ENCODE measurements at places on chromosomes 7 and 10.

DNA sequence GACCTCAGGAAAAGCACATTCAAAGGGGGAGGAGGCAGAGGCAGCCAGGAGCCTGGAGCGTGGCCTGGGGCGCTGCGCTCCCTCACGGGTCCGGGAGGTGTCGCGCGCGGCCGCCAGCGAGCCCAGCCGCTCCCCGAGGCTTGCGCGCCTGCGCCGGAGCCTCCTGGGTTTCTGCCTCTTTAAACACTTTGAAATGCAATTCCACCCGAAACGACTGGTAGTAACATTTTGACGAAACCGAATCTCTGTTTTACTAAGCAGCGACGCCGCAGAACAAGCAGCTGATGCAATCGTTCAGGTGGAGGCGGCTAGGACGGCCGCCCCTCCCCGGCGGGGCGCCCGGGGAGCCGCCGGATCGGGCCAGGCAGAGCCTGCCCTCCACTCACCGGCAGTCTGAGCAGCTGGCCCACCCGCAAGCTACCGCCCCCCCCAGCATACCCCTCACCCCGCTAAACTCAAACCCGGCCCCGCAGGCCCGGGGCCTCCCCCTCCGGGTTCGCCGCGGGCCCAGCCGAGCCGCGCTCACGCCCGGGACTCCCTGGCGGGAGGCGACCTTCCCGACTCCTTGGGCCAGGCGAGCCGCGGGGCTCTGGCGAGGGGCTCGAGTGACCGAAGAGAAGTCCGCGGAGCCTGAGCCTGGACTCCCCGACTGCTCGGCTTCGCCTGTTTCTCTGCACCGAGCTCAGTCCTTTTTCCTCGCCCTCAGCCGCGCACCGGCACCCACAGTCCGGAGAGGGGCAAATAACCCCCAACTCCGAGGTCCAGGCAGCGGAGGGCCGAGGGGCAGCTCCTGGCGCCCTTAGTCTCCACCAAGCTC, 3.2 kb downstream of the MKX start:
- DNase-seq = peak; percentile 43

- DNase-seq = no peak
Measured at GRCh38 chr7:53476566-53476965, 441.1 kb downstream of the POM121L12 start.

DNA sequence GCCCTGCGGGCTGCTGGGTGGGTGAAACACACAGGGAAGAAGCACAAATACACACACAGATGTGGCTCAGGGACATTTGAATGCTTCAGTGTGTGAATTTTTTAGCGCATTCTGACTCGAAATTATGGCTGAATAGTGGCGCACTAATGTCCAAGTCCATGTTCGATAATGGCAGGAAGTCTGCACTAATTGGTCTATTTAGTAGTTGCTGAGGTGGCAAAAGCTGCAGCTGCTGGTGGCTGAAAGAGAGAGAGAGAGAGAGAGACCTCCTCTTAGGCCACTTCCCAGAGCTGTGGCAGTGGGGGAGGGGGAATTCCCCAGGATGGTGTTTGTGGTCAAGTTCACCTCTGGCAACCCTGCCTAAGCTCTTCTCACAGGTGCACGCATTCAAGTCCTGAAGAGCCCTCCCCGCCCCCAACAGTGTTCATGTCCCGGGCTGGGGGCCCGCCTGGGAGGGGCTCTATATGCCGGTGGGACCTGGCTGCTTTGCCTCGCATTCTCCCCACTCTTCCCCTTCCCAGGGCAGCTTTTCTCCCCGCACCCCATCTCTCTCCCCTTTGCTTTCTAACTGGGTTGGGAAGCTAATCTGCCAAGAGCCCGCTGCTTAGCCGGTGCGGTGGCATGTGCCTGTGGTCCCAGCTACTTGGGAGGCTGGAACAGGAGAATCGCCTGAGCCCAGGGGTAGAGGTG, 6.0 kb upstream of the MNX1 start:
- DNase-seq = no peak

DNA sequence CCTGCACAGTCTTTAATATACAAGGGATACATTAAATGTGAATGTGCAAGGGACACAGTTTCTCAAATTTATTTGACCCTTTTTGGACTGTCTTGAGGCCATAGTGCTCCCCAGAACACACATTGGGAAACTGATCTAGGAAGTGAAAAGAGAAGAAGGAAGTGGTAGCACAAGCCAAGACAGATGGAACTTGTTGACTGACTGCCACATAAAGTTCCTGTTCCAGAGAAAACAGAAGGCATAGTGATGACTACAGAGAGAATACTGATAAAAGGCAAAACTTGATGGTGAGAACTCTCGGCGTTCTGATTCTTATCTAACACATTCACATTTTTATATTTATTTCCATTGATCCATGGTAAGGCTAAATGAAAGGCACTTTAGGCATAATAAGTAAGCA, 1216.4 kb downstream of the CNTNAP2 start:
- DNase-seq = no peak

GRCh38 chr7:37341033-37341630, 107.5 kb downstream of the ELMO1 start:
- DNase-seq = no peak

GRCh38 chr7:36723951-36724664, at the start of gene AOAH:
TSS of gene AOAH (minus strand) at chr7:36724494. CDS start at chr7:36724148, 346 bp downstream.
- peak; percentile 42 for DNase-seq

- no peak for DNase-seq
Measured at GRCh38 chr10:124423813-124424212, 5.1 kb upstream of the OAT start.

DNA sequence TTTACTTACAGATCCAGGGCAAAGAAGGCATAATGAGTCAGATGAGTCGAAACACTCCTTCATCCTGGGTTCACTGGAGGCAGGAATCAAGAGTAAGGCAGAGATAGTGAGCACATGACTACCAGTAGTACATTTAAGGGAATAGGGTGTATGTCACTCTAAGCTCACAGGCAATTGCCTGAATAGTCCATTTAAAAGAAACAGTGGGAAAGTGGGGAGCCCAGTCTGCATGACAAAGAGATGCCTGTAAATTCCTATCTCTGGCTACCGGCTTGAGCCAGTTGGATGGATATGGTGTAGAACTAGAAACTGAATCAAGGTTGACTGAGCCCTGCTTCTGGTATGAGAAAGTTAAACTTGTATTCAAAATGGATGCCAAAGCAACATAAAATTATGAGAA, 861.5 kb upstream of the ZWINT start:
- no peak for DNase-seq

DNA sequence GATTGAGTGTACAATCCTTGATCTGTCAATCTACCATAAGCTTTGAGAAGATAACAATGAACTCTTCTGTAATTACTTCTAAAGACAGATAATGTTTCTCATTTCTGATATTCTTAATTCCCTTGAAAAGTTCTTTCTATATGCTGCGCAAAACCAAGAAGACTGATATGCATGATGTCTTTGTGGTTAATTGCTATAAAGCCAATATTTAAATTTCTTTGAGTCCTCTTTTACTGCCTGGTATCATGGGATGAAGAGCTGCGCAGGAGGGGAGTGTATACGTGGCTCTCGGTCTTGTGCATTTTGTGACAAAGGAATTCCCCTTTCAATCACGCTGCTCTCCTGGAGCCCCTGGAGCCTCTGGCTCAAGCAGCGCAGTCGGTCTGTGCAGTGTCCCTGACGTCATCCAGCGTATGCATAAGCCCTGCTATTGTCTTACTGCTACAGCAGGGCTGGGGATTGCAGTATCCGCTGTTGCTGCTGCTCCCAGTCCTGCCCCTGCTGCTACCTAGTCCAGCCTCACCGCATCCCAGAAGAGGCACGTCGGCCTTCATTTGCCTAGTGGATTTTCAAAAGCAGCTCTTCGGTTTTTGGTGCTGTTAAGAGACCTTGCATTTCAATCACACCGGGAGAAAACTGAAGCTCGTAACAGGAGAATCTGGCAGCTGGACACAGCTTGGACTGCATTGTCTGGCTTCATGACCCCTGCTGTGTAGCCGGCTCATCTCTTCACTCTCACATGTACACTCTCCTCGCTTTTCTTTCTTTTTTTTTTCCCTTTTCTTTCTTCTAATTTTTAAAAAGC, 66.7 kb downstream of the ST7 start:
- no peak for DNase-seq

GRCh38 chr10:94546049-94546900, 687 bp downstream of the HELLS start:
- no peak for DNase-seq

GRCh38 chr7:105013816-105014692, at the start of gene KMT2E:
TSS of gene KMT2E (plus strand) at chr7:105014205. CDS start at chr7:105040953, 26,748 bp downstream.
- peak; percentile 85 for DNase-seq

- DNase-seq = no peak
Measured at GRCh38 chr7:97020996-97021746, 3.5 kb downstream of the DLX5 start.

- no peak for DNase-seq
Measured at GRCh38 chr7:121398246-121398645, 2.1 kb upstream of the FAM3C start.

- no peak for DNase-seq
Measured at GRCh38 chr10:71501402-71501801, 104.7 kb downstream of the CDH23 start.

DNA sequence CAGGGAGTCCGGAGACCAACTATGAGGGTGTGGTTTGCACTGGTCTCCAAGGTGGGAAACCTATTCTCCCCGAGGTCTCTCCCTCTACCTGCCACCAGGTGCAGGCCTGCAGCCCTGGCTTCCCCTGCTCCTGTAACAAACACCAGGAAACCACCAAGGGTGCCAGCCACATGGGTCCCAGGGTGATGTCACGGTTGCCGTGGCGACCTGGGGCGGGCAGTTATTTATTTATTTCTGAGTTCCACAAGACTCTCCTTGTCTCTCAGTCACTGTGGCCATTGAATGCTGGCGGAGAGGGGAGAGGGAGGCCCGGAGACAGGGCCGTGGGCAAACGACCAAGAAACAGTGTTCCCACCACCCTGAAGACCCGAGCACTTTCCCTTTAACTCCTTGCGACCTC, 27.0 kb downstream of the MMD2 start:
- no peak for DNase-seq

DNA sequence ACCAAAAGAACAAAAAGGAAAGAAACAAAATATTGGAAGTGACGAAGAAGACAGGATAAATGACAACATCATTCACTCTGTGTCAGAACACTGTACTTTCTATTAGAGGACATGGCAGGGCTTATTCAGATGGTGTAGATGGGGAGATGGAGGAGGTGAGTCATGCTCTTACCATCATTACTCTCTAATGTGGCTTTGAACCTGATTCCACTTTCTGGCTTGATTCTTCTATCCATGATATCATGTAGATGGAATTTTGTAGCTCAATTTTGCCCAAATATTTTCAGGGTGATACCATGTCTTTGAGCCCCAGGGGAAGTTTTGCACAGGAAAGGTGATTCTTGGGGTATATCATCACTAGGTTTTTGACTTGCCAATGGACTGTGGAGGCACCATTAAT, 91.7 kb downstream of the CFAP58 start:
- DNase-seq = no peak

DNA sequence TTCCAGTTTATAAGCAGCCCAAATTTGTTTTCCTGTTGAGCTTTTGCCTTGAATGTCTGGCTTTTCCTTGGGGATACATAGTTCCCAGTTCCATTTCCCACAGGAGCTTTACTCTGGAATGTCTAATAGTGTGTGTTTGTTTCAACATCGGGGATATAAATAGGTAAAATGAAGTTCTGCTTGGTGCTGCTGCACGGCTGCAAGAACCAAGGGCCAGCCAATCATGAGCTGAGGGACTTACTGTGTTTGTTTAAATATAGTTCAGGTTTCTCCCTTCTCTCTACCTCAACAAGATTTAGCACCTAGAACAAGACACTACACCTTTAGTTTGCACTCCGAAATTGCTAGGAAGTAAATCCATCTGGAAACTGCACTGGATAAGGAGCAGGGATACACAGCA, 43.9 kb downstream of the GRM8 start:
- no peak for DNase-seq

DNA sequence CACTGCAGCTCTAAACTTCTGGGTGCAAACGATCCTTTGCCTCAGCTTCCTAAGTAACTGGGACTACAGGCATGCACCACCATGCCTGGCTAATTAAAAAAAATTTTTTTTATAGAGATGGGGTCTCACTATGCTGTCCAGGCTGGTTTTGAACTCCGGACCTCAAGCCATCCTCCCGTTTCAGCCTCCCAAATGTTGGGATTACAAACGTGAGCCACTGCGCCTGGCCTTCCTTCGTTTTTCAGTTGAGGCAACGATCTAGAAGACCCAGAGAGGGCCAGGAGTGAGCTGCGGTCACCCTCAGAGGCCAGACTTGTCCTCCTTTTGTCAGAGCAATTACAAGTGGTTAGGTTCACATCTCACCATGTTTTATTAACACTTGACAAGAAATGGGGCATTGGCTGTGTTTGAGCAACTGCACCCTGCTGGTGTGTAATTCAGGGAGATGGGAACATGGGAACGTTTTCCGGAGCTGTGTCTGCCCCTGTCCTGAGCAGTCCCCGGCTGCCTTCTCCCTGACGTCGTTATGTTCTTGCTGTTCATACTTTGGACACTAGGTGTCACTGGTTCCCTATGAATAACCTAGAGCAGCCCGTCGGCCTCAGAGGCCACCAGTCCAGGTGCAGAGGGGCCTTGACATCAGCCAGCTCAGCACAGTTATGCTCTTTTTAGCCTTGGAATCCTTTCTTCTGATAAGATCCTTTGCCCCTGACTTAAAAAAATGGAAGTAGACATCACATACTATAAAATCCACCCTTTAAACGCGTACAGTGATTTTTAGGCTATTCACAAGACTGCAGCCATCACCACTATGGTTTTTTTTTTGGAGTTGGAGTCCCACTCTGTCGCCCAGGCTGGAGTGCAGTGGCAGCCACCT, 375.0 kb downstream of the TYW1 start:
- peak; percentile 9 for DNase-seq

GRCh38 chr7:47507522-47507921, 74.4 kb downstream of the TNS3 start:
- DNase-seq = no peak

DNA sequence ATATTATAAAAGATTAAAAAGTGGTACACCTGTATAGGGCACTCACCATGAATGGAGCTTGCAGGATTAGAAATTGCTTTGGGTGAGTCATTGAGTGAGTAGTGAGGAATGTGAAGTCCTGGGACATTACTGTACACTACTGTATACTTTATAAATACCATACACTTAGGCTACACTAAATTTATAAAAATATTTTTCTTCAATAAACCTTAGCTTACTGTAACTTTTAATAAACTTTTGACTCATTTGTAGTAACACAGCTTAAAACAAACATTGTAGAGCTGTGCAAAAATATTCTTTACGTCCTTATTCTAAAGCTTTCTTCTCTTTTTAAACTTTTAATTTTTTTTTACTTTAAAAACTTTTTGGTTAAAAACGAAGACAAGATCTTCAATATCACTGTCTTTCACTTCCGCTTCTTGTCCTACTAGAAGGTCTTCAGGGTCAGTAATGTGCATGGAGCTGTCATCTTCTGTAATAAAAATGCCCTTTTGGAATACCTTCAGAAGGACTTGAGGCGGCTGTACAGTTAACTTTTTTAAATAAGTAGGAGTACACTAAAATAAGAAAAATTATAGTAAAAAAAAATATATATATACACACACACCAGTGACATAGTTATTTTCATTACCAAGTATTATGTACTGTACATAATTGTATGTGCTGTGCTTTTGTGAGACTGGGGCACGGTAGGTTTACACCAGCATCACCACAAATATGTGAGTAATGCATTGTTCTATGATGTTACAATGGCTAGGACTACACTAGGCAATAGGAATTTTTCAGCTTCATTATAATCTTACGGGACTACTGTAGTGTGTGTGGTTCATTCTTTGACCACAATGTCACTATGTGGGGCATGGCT, 3.5 kb downstream of the STK31 start:
- DNase-seq = no peak

GRCh38 chr10:11150879-11151415, 133.3 kb downstream of the CELF2 start:
- DNase-seq = no peak

Data from stimulated activated CD8-positive, alpha-beta memory T cell treated with anti-CD3 and anti-CD28 coated beads, Interleukin-2, amount 100 ng/mL, for 1 hour (primary cell).